ENCODE measurements at places on chromosomes 5 and 9.

DNA sequence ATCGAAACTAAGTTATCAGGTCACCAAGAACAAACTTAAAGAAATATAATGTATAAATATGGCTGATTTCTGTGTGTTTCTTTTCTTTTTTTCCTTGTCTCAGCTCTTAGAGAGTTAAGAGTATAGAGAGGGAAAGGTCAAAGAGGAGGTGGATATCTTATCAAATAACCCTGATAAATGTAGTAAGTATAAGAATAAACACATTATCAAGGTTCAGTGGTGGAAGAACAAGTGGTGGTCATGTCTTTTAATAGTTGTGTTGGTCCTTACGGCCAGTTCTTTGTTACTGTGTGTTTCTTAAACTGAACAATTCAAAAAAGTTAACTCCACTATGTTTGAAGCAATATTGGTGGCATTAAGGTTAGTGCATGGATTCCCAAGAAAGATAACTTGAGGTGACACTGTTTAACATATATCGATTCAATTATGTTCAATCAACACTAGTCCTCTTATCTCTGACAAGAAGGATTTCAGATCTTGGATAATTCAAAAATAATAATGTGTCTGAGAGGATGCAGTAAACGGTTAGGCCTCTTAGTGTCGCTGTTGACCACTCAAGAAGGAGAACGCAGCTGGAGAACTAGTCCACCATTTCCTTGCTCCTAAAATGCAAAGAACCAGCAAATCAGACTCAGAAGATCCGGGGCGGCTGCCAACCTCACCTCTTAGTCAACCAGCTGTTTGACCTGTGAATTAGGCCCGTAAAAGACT, at the start of gene PCDHGA3:
Gene PCDHGA3 (plus strand): TSS at position 588 of the 711 bp plus-strand sequence. CDS start 205 bp downstream, outside the sequence.
- no peak for DNase-seq

DNA sequence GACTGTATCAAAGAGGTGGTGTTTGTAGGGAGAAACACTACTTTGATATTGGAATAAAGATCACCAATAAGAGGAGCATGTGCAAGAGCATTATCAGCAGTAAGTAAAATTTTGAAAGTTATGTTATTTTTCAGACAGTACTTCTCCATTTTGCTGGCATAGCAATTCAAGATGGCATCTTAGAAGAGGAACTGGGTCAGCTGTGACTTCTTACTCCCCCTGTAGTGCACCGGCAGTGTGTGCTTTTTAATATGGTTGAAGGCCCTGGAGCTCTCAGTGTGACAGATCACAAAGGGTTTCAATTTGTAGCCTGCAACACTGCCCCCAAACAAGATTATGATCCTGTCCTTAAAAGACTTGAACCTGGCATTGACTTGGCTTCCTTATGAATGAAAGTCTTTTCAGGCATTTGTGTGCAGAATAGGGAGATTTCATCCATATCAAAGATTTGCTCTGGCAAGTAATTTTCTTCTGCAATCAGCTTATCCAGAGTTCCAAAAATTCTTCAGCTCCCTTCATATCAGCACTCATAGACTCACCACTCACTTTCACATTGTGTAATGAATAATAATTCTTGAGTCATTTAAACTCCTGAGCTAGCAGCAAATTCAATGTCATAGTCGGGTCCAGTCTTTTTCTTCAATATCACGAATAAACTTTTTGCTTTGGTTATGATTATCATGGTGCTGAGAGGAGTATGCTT, 105.7 kb upstream of the MAMDC2 start:
- no peak for DNase-seq

GRCh38 chr9:94922098-94922607, 195.7 kb downstream of the AOPEP start:
- no peak for DNase-seq

- DNase-seq = no peak
Measured at GRCh38 chr9:72947984-72948465, 4.8 kb downstream of the ALDH1A1 start.

- no peak for DNase-seq
Measured at GRCh38 chr9:73137914-73138313, 13.8 kb upstream of the ANXA1 start.

Data from T-cell (primary cell).